ENCODE measurements at places on chromosomes 13 and 19.

DNA sequence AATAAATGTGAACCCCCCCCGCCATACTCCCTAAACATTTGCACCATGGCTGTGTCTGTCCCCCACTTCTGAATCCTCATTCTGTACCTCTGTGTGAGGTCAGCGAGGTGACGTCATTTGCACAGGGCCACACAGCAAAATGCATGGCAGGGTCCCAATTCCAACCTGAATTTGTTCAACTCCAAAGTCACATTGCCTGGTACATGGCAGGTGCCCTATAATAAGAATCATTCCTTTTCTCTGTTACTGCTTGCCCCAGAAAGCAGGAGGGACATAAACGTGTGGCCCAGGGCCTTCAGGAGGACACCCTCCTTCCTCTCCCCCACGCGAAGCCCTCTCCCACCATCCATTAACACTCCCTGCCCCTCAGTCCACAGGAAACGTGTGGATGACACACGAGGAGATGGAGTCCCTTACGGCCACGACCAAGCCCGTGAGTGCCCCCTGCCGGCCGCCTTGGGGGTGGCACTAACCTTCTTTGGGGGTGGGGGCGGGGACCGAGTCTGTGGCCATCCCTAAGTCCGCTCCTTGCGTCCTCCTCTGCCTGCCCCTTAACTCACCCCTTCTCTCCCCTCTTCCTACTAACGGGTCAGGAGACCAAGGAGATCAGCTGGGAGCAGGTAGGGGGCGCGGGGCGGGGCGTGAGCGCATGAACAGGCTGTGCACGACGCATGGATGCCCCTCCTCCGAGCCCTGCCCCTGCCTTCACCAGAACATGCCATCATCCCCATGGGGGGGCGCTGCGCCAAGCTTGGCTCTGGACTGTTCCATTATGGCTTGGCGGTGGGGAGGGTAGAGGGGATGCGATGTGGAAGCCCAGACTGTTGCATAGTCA lies 9.4 kb downstream of the HRC start:
- peak; percentile 81 for DNase-seq

- no peak for DNase-seq
Measured at GRCh38 chr13:47133011-47133445, 236.2 kb upstream of the HTR2A start.

- no peak for DNase-seq
Measured at GRCh38 chr13:66581675-66582074, 648.5 kb downstream of the PCDH9 start.

GRCh38 chr19:12733369-12734214 lies 892 bp downstream of the TRIR start:
- DNase-seq, result no peak

DNA sequence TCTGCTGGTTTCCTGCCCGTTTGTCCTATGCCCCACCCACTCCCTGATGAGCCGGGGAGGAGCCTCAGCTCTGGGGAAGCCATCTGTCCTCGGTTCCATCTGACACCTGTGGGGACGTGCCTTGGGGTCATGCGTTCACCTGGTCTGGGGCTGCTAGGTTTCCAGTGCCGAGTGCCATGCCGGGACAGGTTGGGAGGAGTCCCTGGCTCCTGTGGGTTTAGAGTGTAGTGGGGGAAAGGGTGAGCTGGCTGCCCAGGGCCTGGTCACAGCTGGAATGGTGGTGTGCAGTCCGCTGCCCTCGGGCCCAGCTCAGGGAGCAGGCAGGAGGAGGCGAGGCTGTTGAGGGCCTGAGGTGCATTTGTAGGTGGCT lies 2.5 kb downstream of the KDM4B start:
- no peak for DNase-seq

DNA sequence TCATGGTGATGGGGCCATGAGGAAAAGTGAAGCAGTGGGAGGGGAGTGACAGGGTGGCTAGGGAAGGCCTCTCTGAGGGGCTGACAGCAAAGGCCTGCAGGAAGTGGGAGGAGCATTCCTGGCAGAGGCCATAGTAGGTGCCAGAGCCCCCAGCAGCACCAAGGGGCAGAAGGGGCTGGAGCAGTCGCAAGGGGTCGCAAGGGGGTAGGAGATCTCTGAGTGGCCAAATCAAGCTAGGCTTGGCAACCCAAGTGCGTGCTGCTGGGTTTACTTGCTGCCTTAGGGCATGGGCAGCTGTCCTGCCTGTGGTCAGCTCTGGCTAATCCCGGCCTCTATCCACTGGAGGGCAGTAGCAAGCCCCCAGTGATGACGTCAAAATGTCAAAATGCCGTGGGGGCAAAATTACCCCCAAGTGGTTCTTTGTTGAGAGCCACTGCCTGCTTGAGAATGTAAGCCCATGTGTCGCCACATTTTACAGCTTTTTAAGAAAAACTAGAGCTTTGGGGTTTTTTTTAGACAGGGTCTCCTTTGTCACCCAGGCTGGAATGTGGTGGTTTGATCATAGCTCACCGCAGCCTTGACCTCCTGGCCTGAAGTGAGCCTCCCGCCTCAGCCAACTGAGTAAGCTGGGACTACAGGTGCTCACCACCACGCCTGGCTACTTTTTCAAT lies 11.8 kb downstream of the CCDC97 start:
- peak; percentile 60 for DNase-seq

DNA sequence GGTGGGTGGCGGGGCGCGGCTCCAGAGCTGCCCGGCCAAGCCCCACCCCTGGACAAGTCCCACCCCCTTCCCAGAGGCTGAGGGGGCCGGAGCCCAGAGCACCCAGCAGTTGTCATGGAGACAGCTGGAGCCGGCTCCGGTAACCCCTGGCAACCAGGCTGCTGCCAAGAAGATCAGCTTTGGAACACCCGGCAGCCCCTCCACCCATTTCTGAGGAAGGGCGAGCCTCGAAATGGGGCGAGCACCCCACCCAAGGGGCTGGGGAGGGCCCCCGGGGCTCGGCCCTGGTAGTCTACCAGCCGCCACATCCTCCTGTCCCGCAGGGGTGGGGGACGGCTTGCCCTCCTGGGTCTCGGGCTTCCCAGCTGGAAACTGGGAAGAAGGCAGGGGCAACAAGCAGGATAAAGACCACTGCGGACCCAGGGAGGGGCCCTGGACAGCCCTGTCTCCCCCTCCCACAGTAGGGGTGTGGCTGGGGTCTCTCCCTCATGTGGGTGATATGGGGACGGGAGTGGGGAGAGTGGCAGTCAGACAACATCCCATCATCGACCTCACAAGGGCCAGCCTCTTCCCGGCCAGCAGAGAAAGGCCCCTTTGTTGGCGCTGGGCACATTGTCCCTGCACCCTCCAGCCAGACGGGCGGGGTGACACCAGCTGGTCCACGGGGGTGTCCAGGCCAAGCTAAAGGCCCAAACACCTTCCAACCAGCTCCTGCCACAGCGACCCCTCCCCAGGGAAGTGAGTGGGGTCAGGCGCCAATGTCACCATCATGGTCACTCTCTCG lies 1.5 kb downstream of the CERS1 start:
- no peak for DNase-seq

GRCh38 chr13:50847501-50847900 lies 4.0 kb upstream of the DLEU7 start:
- no peak for DNase-seq

DNA sequence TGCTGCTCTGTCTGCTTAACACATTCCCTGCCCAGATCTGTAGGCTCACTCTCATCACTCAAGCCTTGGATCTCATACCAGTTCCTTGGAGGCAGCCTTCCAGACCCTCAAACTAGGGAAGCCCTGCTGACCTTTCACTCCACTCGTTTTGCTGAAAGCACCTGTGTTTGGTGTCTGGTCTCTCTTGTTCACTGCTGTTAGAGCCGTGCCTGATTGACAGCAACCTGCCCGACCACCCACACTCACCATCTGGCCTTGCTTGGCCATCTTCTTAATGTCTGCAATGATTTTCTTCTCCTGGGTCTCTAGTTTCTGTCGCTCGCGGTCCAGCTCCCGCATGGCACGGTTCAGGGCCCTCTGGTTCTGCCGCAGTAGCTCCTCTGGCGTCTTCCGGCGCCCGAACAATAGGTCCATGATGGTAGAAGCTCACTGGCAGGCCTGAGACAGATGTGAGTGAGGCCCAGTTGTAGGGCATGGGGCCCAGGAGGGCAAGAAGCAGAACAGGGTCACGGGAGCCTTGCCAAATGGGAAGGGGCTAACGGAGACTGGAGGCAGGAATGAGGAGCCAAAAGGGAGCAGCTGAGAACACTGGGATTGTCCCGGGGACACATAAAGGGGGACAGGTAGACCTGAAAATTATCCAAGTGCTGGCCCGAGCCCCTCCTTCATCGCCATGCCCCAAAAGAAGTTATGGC lies 959 bp downstream of the CHMP2A start:
- no peak for DNase-seq

GRCh38 chr19:19966862-19967261 lies 66.1 kb downstream of the ZNF93 start:
- no peak for DNase-seq

DNA sequence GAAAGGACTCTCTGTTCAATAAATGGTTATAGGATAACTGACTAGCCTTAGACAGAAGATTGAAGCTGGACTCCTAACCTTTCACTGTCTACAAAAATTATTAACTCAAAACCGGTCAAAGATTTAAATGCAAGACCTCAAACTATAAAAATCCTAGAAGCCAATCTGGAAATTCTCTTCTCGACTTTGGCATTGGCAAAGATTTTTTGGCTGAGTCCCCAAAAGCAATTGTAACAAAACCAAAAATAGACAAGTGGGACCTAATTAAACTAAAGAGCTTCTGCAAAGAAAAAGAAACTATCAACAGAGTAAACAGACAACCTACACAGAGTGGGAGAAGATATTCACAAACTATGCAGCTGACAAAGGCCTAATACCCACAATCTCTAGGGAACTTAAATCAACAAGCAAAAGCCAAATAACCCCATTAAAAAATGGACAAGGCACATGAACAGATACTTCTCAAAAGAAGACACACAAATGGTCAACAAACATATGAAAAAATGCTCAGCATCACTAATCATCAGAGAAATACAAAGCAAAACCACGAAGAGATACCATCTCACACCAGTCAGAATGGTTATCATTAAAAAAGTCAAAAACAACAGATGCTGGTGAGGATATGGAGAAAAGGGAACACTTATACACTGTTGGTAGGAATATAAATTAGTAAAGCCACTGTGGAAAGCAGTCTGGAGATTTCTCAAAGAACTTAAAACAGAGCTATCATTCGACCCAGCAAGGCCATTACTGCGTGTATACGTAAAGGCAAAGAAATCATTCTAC lies 266.3 kb downstream of the DNAJC15 start:
- no peak for DNase-seq

- DNase-seq, result peak; percentile 63
Measured at GRCh38 chr19:8609279-8610040, 1.1 kb downstream of the ADAMTS10 start.

- no peak for DNase-seq
Measured at GRCh38 chr13:67619351-67619994, 389.3 kb upstream of the PCDH9 start.

DNA sequence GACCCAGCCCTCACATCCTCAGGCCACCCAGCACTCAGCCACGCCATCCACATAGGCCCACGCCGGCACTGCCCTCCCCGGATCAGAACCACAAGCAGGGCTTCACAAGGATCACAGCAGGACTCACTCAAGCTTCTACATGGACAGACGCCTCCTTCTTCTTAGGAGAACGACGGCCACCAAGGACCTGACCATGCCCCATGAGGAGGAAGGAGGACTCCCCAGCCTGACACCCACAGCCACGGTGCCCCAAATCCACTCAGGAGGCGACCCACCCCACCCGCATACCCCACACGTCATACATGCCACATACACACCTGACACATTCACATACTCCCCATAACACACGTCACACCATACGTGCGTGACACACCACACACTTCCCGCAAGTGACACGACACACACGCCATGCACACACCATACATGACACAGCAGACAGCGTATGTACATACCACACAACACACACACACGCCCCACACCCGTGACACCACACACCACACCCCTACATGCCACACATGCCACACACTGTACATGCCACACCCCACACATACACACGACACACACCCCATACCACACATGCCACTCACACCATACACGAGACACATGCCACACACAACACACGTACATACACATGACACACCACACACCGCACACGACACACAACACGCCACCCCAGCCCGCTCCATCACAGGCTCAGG lies 50.4 kb downstream of the MLLT1 start:
- peak; percentile 21 for DNase-seq

- DNase-seq, result no peak
Measured at GRCh38 chr19:17249887-17250548, 4.3 kb upstream of the NR2F6 start.

- DNase-seq, result no peak
Measured at GRCh38 chr13:80011448-80012212, 329.3 kb downstream of the SPRY2 start.

GRCh38 chr13:109655206-109655600 lies 131.2 kb downstream of the IRS2 start:
- no peak for DNase-seq

DNA sequence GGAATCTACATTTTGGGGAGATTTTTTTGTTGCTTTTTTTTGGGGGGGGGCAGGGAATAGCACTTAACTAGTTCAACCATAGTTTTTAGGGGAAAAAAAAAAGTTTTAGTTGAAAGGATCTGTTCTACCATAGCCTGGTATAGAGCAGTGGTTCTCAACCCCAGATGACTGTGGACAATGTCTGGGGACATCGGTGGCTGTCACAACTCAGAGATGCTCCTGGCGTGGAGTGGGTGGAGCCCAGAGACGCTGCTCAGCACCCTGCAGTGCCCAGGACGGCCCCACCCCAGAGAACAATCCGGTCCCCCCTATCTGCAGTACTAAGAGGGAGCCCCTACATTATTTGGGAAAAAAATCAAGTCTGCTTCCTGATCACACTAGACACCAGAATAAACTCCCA lies 8.3 kb downstream of the GNG7 start:
- DNase-seq, result no peak

GRCh38 chr13:30735872-30736175 lies 481 bp downstream of the ALOX5AP start:
- DNase-seq, result no peak

GRCh38 chr13:36912369-36912768 lies 7.7 kb downstream of the SMAD9 start:
- no peak for DNase-seq

GRCh38 chr19:32540621-32541020 lies 40.4 kb upstream of the PDCD5 start:
- no peak for DNase-seq

DNA sequence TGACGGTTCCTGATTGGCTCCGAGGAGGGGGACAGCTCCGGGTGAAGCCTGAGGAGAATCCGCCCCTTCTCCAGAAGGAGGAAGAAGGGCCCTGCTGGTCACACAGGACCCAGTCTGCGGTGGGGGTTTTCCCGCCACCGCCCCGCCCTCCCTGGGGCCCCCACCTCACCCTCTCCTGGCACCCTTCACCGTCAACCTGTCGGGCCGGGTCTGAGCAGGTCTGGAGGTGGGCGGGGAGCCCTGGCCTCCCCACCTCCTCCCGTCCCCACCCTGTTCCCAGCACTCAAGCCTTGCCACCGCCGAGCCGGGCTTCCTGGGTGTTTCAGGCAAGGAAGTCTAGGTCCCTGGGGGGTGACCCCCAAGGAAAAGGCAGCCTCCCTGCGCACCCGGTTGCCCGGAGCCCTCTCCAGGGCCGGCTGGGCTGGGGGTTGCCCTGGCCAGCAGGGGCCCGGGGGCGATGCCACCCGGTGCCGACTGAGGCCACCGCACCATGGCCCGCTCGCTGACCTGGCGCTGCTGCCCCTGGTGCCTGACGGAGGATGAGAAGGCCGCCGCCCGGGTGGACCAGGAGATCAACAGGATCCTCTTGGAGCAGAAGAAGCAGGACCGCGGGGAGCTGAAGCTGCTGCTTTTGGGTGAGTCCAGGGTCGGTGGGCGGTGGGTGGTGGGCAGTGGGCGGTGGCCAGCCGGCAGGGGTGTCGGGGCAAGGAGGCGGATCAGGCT lies at the start of gene GNA15:
Gene GNA15, plus strand, starts transcription at position 73 of the 723 bp plus-strand sequence. Its CDS starts 418 bp downstream, at position 491.
- DNase-seq, result no peak

- peak; percentile 50 for DNase-seq
Measured at GRCh38 chr13:39565036-39565949, 37.7 kb downstream of the LHFPL6 start.

All from heart left ventricle (tissue), 16 donors.